Activated T-helper 1 cell treated with anti-CD3 and anti-CD28 coated beads, Interleukin-12 subunit alpha, Interleukin-12 subunit beta, Interleukin-2, Interleukin-4 antibody, amounts not matched to agents 30 ng/mL and 10 ng/mL and 1 ng/mL, durations not matched to agents 14 hours and 24 hours and 36 hours (primary cell): ENCODE measurements at places on chromosomes 3 and 15. TPM values are rescaled to one million over a fixed set of nuclear protein-coding genes. Genes with fewer than 3 reads are reported as not detected.

DNA sequence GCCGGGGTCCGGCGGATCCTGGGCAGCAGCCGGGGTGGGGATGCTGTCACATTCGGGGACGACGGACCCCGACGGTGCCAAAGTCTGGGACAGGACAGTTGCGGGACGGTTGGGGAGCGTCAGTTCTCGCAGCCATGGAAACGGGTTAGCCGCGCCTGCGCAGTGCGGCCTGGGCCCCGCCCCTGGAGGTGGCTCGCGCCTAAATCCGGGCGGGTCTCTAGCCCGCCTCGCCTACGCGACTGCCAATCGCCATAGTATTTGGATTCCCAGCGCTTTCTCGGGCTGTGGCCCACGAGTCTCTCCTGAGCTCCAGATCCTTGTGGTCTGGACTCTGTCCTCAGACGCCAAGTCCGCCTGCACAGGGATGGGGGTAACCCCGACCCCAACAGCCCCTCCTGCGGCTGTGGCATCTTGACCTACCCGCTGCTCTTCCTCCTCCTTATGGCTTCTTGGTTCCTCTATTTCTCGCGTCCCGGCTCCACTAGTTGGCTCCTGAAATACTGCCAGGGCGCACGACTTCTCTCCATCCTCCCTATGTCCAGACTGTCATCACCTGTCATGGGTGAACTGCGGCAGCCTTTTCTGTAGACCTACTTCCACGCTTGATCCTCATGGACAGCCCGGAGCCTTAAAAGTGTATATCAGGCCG lies at the start of gene ZMYND10:
ZMYND10 (minus strand) TSS at position 147 of the 649 bp plus-strand sequence. CDS start 153 bp downstream, outside the sequence.
- peak; percentile 78 for DNase-seq

- no peak for DNase-seq
Measured at GRCh38 chr3:72343078-72343477, 505.2 kb downstream of the SHQ1 start.

- DNase-seq = no peak
Measured at GRCh38 chr3:46935168-46935858, 41.2 kb downstream of the CCDC12 start.

Gene EOMES
- total RNA-seq = 29.6 and 30.7 TPM in 2 replicates
